ENCODE measurements at places on chromosomes 4 and X.
A peak's percentile ranks its signal among the peaks of the same experiment; 100 is the strongest.

DNA sequence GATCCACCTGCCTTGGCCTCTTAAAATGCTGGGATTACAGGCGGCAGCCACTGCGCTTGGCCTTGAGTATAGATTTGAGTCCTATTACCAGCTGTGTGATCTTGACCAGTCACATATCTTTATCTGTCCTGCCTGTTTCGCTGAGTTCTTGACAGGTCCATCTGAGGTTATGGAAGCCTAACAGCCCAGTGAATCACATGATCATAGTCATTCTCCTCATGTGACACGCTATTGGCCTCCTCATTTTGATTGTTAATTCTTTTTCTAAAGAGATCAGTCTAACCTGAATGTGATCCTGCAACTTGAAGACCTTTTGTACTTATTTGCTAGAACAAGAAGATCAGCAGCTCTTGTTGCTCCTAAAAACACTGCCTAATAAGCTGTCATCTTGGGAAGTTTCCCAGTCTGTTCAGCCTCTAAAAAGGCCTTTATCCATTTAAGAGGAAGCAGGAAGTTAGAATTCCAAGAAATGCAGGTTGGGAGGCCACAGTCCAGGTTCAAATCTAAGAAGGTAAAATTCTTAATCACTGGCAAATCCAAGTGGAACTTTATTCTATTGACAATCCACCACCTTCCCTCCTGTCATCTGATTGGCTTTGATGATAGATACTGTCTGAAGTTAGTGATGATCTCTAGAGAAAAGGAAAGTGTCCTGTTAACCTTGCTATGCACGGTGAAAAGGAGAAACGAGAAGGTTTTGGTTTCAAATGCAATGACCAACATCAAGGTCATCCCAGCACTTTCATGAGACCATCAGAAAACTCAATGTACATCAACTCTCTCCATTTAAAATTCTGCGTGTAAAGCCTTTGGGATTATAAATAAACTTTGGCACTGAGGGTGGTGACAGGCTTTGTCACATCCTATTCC is 86.9 kb downstream of the CHRNA9 start:
- DNase-seq, result no peak

GRCh38 chr4:153573881-153574802 is 108.0 kb downstream of the TMEM131L start:
- DNase-seq, result peak; percentile 69

DNA sequence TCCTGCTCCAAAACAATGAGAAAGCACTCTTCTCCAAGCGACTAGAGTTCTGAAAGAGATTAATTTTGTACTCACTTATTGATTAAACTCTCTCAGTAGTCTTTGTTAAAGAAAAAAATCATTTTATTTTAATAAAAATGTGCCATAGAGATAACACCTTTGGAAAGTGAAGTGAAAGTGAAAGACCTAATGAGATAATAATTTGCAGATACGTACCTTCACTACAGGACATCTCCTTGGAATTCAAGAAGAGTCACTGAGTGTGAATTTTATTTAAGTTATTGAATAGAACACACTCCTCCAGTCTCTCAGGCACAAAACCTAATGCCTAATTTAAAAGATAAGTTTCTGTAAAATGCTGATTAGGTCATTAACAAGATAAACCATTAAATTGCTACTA is 1070.6 kb upstream of the GRID2 start:
- no peak for DNase-seq

GRCh38 chrX:42869011-42869410 is 91.0 kb upstream of the PPP1R2C start:
- no peak for DNase-seq

GRCh38 chrX:11787564-11787963 is 29.5 kb downstream of the MSL3 start:
- DNase-seq, result peak; percentile 89

DNA sequence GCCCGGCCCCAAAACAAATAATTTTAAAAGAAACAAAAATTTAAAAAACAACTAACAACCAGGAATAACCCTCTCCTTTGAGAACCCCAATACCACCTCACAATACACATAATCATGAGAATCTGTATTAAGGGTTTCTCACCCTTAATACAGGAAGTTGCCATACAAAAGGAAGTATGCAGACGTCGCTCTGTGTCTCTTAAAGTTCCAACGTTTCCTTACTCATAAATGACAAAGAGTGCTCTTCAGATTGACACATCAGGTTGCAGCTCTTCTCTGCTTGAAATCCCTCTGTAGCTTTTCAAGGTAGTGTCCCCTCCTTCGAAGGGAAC is 73.9 kb upstream of the IRF2 start:
- DNase-seq, result no peak

- DNase-seq, result no peak
Observed at GRCh38 chrX:16851421-16851820, 18.7 kb downstream of the RBBP7 start.

DNA sequence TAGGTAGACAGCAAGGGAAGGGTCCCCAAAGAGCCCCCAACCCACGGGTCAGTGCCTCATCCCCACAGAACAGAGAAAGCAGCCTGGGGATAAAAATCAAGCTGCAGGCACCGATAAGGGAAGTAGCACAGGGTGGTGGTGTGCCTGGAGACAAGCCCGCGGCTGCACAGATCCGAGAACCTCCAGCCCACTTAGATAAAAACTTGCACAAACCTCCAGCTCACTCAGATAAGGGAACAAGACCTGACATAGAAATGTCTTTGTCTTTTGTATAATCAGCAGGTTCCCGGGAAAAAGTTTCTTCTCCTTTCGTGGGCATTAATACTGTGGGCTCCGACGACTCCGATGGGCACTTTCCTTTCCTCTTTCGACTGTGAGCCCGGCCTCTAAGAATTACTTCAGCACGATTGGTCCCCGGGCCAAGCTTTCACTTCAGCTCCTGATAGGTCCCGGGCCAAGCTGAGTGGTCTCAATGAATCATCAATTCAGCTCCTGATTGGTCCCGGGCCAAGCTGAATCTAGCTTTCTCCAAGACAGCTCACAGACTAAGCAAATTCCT is 32.4 kb downstream of the PRDX4 start:
- DNase-seq, result peak; percentile 59

DNA sequence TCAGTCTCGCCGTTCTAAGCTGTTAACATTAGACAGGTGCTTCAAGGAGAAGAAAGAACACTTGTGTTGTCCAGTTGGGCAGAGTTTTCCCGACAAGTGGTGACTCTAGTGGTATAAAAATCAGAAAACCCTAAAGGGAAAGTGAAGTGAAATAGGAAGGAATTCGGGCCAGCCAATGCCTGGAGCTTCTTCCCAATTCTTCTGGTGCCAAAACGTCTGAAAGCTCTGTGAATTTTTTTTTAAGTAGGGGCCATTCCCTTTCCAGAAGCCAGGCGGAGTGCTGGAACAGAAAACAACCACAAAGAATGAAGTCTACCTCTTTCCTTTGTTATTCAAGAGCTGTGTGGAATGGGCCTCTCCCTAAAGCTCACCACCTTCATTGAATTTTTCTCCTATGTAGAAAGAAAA is 43.1 kb upstream of the PPARGC1A start:
- DNase-seq, result no peak

GRCh38 chr4:83581411-83582288 is 45.7 kb downstream of the GPAT3 start:
- no peak for DNase-seq

DNA sequence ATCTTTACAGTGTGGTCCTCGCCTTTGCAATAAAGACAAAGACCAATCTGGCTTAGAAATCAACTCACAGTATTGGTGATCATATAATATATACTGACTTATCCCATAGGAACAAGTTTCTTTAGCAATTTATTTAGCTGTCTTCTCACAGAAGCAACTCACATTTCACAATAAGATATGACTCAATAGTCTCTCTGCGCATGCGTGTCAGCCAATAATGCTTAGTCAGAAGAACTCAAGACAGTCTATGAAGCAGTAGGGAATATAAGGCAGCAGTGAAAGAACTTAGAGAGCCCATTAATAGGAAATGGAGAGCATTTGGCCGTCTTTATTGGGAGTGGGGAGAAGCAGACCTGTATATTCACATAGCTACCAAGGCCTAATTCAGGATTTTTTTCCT is 216.7 kb downstream of the IL13RA2 start:
- DNase-seq, result no peak

GRCh38 chr4:112073181-112073580 is 72.1 kb upstream of the FAM241A start:
- no peak for DNase-seq

- DNase-seq, result no peak
Observed at GRCh38 chrX:80708781-80709180, 100.9 kb downstream of the BRWD3 start.

DNA sequence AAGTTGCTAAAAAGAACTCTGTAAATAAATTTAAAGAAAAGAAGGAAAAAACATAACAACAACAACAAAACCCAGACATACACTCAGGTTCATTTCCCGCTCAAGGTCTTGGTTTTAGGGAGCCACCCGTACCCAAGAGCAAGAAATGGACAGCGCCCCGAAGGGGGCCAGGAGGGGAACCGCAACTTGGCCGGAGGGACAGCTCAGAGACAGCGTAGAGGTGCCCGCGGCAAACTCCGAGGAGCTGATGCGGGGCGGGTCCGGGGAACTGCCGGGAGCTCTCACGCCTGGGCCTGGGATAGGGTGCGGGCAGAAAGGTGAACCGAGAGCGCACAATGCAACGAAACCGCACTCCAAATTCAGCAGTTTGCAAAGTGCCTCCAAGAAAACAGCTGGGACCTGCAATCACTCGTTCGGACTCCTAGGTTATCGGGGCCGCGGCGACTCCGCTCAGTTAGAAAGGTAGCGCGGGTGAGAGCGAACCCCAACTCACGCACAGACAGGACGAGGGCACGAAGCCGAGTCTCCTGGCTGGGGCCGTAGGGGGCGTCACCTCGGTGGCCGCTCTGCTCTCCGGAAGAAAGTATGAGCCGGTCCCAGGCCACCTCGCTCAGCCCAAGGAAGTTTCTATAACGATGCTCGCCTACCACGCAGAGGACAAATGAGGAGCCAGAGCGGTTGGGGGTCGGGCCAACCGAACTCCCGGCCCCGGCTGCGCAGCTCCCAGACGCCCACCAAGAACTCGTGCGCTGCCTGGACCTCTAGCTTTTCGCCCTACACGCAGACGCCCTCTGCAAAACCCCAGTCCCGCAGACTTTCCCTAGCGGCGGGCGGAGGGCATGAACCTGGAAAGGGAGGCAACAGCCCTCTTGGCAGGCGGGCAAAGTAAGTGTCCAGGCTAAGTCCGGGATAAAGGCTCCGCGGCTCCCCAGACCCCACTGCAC is 1.4 kb downstream of the NDNF start:
- peak; percentile 69 for DNase-seq

DNA sequence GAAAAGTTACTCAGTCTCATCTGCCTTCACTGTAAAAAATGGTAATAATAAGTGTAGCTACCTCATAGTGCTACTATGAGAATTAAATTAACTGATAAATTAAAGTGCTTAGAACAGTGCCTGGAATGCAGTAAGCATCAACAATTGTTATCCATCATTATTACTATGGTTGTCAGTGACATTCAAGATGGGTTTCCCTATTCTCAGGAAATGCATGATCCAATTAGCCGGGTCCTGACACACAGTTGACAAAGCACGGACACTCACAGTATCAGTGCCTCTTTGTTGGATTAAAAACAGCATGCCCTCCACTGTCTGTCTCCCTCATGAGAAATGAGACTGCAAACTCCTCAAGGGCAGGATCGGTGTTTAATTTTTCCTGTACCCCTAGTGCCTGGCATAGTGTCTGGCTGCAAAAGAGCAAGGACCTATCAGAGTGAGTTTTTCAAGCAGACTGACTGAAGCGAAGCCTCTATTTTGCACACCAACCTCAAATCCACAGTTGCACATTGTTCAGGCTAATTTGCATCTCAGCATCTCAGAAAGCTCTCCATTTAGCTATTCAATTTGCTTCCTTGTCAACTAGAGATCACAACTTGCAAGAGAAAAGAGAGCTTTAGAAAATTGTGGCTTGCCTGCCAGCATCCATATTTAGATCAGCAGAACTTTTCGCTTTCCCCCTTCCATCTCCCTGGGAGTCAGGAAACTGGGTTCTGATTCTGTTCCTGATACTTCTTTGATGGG is 122.9 kb downstream of the LDB2 start:
- no peak for DNase-seq

DNA sequence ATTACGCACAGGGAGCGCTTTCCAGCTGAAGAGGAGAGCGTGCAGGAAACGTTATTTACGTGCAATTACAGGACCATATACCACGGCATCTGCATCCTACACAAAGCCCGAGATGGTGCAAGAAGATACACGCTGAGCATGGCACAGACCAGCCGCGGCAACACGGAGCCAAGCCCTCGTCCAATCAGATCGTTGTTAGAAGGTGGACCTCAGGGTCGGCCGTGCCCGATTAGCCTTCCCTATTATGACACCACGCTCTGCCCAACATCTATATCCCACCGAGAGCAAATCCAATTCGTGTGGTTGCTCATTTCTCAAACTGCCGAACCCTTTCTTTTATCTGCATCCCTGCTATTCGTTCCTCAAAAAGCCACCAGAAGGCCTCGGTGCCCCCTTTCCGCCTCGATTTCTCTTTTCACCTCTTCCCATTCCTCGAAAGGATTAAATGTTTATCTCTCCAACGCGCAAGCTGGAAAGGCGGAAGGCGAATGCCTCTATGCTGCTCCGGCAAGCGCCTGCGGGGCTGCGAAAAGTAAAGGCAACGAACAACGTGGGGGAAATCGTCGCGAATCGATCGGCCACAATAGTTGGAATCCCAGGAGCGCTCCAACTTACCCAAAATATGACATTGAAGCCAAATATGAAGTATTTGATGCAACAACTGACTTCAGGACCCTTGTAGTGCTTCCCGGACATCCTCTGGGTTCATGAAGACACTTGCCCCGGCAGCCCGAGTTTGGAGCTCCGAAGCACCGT is 702 bp downstream of the TSPAN5 start:
- DNase-seq, result no peak

GRCh38 chrX:149908727-149909126 is 20.6 kb upstream of the HSFX4 start:
- no peak for DNase-seq

GRCh38 chr4:140697709-140698560 is 58.2 kb downstream of the TBC1D9 start:
- no peak for DNase-seq

DNA sequence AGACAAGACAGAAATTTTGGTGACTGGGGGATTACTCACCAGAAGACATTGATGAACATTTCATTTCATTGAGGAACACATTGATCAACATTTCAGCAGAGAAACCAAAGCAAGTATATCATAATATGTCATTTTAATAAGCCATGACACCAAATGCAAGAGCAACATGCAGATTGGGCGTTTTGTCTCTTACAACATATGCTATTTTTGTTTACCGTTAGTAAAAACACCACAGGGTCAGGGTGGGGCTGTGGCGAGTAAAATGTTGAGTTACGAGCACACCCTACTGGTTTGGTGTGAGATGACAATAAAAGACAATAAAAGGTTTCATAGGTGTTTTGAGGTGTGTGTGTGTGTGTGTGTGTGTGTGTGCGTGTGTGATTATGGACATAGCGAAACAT is 294.5 kb downstream of the PDGFC start:
- no peak for DNase-seq
